ENCODE measurements at places on chromosomes 5 and 9.

DNA sequence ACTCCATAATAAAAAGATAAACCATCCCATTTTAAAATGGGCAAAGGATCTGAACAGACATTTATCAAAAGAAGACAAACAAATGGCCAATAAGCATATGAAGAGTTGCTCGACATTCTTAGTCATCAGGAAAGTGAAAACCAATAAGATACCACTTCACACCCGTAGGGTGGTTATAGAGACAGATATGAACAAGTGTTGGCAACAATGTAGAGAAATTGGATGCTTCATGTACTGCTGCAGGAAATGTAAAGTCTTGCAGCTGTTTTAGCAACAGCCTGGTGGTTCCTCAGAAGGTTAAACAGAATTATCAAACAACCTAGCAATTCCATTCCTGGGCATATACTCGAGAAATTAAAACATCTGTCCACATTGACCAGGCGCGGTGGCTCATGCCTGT, 42.5 kb downstream of the GTF3C4 start:
- DNase-seq: no peak

DNA sequence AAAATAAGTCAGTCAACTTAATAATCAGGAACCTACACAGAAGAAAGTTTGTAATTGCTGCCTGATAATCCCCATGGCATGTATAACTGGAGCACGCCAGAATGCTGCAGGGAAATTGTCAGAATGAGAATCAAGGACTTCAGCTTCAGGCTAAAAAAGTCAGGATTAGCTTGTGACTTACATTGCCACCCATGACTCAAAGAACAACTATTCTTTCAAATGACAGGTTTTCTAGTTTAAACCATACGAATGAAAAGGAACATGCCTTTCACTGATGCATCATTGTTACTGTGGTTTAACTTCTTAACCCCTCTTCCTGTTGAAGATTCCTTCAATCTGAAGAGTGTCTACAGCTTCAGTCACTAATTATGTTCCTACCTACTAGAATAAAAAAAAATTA, 112.4 kb downstream of the ISL1 start:
- DNase-seq: no peak

DNA sequence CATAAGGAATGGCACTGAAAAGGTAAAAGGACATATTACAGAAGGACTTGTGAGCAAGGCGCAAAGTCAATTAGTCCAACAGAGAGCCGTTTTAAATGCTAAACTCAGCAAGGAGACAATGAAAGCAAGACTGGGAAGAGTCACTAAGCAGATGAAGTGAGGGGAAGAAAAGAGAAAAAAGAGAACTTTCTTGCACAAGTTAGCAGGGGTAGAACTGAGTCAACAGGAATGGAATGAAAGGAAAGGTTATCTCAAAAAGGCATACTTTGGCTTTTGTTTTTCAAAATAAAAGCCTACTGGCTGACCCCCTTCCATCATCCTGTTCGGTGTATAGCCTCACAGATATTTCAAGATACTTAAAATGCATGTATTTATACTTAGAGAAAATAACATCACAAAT, 75.0 kb downstream of the NR6A1 start:
- DNase-seq: no peak

DNA sequence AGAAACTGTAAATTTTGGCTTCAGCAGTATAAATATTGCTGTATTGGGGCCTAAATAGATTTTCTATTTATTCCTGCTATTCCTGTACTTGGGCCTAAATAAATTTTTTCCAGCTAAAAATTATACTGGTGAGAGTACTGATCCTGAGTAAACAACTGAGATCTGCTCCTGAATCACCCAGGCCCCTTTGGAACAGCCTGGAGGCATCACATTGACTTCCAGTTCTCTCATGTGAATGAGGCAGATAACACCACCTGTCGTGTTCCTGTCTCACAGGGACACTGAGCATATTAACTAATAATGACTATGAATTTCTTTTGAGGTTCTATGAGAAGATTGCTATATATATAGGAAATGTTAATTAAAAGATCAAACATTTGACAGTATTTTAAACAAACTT, 119.5 kb upstream of the PLCXD3 start:
- DNase-seq: no peak

DNA sequence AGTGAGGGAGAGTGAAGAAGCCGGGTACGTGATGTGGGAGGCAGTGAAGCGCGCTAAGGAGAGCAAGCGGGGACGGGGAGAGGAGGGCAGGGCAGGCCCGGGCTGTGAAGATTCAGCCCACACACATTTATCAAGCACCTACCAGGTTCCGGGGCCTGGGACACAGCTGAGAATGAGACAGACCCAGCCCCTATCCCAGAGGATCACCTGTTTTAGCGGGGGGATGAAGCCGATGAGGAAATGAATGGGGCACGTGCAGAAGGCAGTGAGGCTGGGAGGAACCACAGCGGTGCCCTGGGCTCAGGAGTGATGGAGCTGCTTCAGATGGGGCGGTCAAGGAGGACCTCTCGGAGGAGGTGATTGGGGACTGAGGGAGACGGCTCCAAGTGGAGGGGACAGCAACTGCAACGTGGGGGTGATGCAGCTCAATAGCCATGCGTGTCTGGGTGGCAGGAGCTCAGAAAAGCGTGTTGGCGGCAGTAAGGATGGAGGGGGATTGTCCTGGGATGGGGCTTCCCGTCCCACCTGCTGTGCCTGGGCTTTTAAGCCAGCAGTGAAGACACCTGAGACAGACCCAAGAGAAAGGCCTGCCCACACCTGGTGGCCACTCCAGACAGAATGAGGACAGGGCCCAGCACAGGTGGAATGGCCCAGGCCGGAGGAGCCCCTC, 77.5 kb upstream of the UNC5A start:
- no peak for DNase-seq

DNA sequence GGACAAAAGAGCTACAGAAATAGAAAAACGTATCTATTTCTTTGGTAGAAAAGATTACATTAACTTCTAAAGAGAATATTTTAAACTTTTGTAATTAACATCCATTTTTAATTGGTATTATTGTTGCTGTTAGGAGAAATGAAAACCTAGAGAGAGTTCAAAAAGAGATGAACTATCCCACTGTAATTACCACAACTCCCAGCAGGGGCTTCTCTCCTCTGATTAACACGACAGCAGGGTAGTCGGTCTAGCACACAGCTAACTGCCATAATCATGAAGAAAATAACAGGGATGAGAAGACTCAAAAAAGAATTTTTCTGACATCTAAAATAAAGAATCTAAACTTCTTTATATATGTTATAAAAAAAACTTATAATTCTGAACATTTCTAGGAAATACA, 86.2 kb upstream of the CDH9 start:
- no peak for DNase-seq

- DNase-seq: no peak
Observed at GRCh38 chr5:23451156-23451555, 56.3 kb upstream of the PRDM9 start.

GRCh38 chr5:146848133-146848532, 30.4 kb downstream of the PPP2R2B start:
- no peak for DNase-seq

DNA sequence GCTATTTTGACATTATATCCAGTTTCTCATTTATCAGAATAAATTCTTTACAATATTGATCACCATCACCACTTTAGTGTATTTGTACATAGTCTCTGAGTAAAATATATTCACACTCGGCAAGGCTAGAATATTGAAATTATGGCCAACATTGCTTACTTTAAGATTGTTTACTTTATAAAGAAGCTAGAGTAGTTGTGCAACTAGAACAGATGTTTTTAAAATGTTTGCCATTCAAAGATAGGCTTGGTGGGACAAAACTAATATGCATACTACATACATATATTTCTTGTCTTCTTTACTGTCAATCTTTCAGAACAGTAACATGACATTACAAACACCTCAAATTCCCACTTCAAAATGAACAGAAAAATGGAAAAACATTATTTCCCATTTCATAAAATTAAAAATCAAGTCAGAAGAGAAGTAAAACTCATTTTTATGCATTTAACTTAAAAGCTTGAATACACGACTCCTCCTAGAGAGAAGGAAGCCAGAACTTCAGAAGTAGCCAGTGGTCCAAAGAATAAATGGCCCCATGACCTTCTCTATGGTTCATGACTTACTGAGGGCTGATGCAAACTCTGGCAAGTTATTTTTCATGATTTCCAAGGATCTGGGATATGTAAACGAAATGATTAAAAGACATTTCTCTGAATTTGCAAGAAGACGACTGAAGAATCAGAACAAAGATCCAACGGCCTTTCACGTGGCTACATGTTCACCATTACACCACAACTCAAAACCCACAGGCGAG, 14.1 kb downstream of the MTX3 start:
- no peak for DNase-seq

DNA sequence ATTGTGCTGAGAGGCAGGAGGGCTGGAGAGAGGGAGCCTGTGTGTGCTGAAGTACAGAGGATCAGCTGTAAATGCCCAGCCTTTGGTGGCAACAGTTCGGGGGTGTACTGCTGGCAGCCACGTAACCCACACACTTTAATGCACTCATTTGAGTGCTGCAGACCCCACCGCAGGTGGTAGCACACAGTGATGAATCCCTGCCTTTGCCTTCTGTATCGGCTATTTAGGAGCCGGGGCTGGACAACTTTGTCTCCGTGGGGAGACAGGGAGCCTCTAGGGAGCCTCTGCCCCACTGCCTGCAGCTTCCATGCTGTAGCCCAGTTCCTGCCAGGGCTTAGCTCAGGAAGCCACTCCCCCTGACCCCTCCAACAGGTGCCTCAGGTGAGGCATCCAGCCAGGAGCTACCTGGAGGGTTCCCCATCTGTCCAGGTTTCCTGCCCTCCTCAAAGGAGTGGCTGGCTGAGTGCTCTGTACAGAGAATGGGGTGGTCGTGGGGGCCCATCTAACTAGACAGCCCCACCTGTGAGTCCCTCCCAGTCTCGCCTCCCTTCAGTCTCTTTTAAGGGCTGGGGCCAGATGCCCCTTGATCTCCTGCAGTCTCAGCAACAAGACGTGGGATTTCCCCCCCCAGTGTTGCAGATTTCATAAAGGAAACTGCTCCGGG, 44.5 kb downstream of the SECISBP2 start:
- no peak for DNase-seq

GRCh38 chr5:112154940-112155686, 264.0 kb downstream of the EPB41L4A start:
- DNase-seq: no peak

DNA sequence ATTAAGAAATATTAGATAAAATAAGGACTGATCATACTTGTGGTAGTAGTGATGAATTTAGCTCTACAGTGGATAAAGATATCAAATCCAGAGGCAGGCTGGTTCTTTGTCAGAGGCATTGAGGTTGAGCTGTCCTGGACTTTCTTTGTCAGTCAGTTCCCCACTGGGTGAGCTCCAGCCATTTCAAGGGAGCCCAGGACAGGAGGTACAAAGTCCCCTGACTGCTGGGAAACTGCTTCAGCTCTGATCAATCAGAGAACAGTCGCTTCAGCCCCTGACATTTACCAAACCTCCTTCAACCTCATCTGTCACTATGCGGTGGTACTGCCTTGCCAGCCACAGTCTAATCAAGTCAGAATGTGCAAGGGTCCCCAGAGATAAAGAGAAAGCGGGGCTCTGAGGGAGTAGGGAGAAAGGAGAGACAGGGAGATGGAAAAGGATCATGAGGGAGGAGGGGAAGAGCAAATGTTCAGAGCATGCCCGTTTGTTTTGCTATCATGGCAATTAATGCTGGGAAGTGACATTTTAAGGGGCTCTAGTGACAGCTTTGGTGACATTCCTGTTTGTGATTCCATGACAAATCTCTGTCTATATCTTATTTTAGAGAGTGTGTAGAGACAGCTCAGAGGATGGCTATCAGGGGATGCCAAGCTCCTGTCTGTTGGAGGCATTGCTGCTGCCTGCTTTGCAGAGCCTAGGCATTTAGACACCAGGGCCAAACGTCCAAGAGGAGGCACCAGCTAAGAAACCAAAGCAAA, 223.2 kb downstream of the ASTN2 start:
- DNase-seq: no peak

GRCh38 chr5:16616536-16617273, at the start of gene RETREG1:
Gene RETREG1 (minus strand): TSS chr5:16616997. CDS start chr5:16616971, 26 bp downstream.
- DNase-seq: peak; percentile 88

- no peak for DNase-seq
Observed at GRCh38 chr5:74950836-74951515, 84.8 kb upstream of the FAM169A start.

- no peak for DNase-seq
Observed at GRCh38 chr5:94375801-94376200, 242.6 kb downstream of the KIAA0825 start.

DNA sequence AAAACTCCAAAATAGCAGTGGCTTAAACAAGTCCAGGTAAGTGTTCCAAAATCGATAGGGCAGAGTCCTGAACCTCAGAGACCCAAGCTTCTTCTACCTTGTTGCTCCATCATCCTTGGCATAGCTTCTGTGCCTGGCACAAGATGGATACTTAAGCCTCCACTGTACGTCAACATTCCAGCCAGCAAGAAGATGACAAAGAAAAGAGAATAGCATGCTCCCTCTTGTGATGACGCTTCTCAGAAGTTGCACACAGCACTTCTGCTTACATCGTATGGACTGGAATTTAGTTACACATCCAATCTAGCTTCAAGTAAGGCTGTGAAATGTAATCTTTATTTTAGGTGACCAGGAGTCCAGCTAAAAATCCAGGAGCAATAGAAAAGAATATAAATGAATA, 227.4 kb downstream of the ESM1 start:
- no peak for DNase-seq

DNA sequence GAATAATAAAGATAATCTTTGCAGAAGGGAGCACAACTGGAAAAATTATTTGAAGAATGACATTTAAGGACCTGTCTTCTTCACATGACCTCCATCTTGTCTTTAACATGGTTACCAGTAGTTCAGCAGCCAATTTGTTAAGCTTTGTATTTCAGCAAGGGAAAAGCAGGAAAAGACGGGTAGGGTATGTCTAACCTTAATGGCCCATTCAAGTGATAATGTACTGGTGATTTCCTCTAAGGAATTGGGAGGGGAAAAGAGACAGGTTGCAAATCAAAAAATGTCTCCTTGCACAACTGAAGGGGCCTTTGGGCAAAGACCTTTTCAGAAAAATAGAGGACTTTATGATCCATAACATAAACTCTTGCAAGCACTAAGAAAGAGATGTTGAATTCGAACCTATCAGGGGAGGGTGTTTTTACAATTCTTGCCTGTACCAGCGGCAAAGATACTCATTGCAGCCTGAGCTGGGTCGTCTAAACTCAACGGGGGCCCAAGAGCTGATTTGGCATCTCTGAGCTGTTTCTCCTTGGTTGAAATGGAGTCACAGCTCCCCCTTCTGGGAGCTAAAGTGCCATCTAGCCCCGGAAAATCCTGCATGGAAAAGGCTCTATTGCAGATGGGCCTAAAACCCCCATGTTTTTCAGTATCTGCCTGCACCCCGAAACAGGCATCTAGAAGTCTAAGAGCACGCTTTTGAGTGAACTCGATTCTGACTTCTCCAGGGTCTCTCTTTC, 3.8 kb downstream of the BRINP1 start:
- DNase-seq: no peak

DNA sequence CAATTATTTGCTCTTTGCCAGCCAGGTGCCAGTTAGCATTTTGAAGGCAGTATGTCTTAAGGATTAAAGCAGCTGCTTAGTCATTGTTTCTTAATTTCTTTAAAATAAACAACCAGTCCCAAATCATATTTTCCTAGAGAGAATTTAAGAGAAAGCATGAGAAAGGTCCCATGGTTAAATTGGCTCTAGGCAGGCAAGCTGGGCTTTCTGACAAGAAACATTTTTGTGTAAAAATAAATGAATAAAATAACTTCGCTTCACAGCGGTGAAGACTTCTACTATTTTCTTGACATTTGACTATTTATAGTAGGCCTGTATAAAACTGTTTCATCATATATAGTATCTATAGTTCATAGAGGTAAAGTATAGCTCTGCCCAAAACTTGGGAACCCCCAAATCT, 617.7 kb upstream of the C9orf72 start:
- DNase-seq: no peak

Data from right cardiac atrium (tissue), 5 donors.